ENCODE measurements at places on chromosomes 1 and 21.

- no peak for DNase-seq
Observed at GRCh38 chr1:67880056-67880601, 46.9 kb upstream of the GNG12 start.

DNA sequence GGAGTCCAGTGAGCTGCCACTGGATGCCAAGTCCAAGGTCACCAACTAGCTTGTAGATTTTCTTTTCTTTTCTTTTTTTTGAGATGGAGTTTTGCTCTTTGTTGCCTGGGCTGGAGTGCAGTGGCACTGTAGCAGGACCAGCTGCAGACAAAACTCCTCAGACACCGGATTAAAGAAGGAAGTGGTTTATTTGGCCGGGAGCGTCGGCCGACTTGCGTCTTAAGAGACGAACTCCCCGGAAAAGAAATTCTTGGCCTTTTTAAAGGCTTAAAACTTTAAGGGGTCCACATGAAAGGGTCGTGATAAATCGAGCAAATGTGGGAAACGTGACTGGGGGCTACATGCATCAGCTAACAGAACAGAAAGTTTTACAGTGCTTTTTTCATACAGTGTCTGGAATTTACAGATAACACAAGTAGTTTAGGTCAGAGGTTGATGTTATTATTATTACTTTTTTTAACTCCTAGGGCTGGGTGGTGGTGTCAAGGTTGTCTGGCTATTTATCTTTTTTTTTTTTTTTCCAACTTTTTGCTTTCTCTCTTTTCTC lies 36.4 kb upstream of the CFAP126 start:
- DNase-seq, result no peak

- DNase-seq, result no peak
Observed at GRCh38 chr1:213724640-213725536, 262.9 kb upstream of the PROX1 start.

DNA sequence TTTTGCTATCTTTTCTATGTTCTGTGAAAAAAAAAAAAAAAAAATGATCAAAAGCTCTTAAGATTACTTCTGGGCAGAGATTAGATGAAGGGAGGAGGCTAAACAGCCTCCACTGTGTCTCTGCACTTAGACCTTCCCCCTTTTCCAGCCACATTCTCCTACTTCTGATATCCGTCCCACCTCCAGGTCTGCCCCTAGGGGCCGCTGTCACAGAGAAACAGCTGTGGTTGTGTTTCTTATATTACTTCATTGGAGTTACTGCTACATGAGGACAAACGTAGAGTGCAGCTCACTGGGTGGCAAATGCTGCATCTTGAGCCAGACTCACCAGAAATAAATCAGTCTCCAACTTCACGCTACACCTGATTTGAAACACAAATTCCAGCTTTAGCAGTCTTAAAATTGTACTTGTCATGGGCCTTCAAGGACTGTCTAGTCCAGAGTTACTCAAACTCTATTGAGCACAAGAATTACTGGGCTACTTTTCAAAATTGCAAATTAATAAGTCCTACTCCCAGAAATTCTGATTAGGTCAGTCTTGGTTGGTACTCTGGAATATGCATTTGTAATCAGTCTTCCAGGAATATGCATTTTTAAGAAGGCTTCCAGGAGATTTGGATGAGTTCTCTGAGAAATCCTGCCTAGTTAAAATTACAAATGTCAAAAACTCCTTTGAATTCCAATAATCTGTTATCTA lies 125.2 kb upstream of the PTBP2 start:
- DNase-seq, result no peak

DNA sequence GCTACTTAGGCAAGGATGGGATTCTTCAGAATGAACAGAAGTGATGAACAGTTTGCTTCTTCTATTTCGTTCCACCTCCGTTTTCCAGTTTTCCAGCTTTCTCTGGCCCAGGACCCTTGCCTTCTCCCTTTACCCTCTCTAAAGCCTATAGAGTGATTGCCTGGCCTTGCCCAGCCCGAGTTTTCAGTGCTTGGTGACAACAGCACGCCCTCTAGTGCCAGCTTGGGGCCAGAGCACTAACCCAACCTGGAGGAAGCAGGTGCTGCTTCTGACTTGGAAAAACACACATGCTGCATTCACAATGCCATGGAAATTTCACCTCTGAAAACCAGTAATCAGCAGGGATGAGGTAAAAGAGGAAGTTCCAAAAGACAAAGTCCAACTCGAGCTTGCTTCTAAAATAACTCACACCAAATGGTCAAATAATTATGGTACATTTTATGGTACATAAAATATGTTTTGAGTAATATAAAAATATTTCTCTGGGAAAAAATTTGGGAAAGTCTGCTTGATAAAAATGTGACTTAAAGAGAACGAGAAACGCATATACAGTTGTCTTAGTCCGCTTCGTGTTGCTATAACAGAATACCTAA lies 26.1 kb downstream of the UBE2T start:
- peak; percentile 46 for DNase-seq

DNA sequence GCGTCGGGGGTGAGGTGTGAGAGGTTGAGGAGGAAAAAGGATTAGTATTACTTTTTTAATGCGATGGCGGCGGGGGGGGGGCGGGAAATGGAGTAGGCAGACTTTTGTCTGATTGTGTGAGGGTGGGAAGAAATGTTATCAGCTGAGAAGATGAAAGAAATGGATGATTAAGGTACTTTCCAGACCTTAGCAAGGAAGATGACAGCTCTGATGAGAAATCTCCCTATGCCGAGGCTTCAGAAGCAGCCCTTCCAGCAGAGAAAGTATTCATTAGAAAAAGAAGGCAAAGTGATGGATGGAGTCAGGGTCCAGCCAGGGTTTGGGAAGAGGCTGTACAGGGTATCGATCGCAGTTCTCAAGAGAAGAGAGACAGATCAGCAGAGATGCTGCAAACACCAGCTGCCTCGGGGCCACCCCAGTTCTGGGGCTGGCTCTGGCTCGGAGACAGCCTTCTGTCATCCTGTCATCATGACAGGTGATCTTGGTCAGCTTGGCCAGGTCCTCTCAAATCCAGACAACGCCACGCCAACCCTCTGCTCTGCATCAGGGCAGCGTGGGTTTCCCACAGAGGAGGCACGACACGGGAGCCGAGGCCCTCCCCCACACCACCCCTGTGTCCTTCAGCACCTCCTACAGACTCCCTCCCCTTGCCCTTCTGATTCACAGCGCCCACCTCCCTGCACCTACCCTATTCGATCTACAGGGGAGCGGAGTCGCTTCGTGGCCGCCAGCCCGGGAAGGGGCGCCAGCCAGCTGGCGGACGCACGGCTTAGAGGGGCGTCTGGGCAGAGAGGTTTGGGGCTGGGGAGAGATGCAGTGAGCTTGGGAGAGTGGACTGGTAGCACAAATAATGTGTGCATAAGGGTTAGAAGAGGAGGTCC lies 674 bp upstream of the ATXN7L2 start:
- no peak for DNase-seq

- no peak for DNase-seq
Observed at GRCh38 chr1:87392248-87393192, 63.8 kb downstream of the LMO4 start.

DNA sequence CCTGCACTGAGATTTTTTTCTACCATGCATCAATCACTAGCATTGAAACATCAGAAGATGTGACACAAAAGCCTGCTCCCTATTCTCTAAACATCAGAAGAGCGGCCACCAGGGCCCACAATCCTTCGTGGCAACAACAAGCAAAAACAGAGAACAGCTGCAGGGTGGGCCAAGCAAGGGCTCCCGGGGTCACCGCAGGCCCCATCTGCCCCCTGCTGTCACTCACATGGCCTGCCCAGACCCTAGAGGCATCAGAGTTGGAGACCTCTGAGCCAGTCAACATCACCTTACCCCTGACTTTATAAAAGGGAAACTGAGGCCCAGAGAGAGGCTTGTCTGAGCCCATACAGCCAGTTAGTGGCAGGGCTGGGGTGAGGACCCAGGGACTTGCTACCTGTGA lies 1.8 kb downstream of the LAPTM5 start:
- DNase-seq, result no peak

DNA sequence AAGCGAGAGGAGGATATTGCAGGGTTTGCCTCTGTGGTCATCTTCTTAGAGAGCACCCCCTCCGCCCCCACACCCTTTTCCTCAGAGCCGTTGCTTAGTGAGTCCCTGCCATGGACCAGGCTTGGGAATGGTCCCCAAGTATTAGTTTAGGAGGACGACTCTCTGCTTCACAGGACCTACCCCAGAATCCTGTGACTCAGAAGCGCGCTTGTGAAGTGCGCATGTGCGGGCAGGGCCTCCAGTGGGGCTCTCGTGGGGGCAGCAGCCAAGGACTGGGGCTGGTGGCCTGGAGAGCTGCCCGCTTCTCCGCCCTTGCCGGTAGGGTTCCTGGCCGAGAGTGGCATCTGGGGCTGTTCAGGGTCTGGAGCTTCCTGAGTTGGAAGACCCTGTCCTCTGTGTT lies 37.3 kb upstream of the HMGN1 start:
- no peak for DNase-seq

DNA sequence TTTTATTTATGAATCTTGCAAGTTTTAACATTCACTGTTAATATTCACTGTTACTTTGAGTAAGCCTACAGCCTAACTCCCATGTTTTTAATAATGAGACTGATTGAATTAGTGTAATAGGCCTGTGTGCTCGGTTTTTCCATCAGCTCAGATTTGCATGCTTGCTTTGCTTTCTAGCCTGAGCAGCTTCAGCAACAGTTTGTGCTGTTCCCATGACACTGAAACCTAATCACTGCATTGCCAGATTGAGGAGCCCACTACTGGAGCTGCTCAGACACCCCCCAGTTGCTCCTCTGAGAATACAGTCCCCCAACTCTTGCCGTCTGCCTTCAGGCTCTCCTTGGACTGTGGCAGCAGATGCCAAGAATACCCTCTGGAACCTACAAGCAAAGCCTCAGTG lies 695.4 kb downstream of the BRINP3 start:
- no peak for DNase-seq

DNA sequence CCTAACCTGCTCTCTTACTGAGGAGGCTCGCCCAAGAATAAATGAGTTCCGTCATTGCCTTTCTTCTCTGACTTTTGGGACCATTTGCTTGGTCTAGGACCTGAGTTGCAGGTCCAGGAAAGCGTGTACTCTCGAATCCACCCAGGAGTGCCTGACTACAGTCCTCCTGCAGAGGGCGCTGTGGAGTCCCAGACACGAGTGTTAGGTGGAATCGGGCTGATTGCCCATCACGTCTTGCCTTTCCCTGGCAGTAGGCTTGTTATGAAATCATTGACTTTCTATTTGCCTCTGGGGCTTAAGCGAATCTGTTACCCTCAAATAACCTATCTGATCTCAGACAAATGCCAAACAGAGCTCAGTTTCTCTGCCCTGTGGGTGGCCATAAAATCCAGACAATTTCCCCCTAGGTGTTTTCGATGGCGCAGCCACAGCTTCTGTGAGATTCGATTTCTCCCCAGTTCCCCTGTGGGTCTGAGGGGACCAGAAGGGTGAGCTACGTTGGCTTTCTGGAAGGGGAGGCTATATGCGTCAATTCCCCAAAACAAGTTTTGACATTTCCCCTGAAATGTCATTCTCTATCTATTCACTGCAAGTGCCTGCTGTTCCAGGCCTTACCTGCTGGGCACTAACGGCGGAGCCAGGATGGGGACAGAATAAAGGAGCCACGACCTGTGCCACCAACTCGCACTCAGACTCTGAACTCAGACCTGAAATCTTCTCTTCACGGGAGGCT lies at the start of gene IL20:
TSS of gene IL20 (plus strand) at position 685 of the 733 bp plus-strand sequence. CDS start 230 bp downstream, outside the sequence.
- DNase-seq, result peak; percentile 73

GRCh38 chr1:25599969-25600610 lies 16.5 kb upstream of the MAN1C1 start:
- DNase-seq, result no peak

GRCh38 chr1:116918714-116919357 lies 9.1 kb downstream of the PTGFRN start:
- DNase-seq, result no peak

GRCh38 chr1:1609822-1610485 lies 5.3 kb upstream of the MIB2 start:
- DNase-seq, result no peak

GRCh38 chr1:55120538-55120937 lies 81.2 kb downstream of the PCSK9 start:
- DNase-seq, result no peak

GRCh38 chr1:182617014-182617429 lies 12.8 kb upstream of the RGS16 start:
- DNase-seq, result no peak

- DNase-seq, result peak; percentile 48
Observed at GRCh38 chr1:167533851-167534300, 15.5 kb upstream of the CD247 start.

- no peak for DNase-seq
Observed at GRCh38 chr1:116252785-116253184, 120.3 kb upstream of the ATP1A1 start.

DNA sequence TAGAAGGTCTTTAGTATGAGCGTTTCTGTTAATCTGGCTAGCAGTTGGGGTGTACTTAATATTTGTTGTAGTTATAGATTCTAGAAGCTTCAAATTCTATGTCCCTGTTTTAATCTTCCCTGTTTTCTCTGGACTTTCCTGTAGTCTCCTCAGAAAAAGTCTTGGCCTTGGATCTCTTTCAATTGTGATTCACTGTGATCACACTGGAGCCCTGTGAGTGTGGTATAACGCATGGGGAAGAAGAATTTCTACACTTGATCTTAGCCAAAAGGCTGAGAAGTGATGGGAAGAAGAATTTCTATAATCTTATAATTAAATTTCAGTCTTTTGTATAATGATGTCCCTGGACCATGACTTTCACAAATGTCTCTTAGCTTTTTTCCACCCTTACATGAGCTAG lies 36.7 kb upstream of the COP1 start:
- DNase-seq, result no peak

DNA sequence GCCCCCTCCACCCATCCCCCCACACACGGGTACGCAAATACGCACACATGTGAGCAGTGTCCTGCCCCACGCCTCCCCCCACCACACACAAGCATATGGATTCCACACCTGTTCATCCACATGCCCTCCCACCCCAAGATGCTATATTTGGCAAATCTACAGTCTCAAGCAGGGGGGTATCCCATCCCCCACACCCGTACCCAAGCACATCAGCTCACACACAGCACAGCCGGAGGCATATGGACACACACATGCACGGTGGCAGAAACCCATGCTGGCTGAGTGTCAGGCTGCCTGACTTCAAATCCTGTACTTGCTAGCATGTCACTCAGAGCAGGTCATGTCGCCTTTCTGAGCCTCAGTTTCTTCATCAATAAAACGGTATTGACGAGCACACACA lies 10.6 kb downstream of the COL16A1 start:
- no peak for DNase-seq

DNA sequence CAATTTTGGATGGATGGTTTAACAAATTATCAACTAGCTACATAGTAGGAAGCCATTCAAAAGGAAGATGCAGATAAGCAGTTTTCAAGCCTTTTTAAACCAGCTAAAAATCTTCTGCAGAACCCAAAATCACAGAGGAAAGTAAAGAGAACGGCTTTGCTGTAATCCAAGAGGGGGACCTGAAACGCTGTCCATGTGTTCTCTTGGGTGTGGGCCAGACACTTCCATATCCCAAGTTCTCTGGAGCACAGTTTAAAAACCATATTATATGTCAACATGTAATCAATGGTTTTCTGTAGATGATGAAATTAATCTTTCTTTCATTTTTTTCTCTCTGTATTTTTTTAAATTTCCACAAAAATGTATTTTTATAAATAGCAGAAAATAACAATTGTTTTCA lies 90.5 kb downstream of the SELENOF start:
- no peak for DNase-seq

GRCh38 chr1:11878081-11878890 lies 19.5 kb upstream of the NPPB start:
- DNase-seq, result no peak

Measured in stimulated activated CD4-positive, alpha-beta T cell treated with anti-CD3 and anti-CD28 coated beads, TNF-alpha, amount 100 ng/mL, for 1 hour (primary cell).